ENCODE measurements at places on chromosomes 2 and 18.

DNA sequence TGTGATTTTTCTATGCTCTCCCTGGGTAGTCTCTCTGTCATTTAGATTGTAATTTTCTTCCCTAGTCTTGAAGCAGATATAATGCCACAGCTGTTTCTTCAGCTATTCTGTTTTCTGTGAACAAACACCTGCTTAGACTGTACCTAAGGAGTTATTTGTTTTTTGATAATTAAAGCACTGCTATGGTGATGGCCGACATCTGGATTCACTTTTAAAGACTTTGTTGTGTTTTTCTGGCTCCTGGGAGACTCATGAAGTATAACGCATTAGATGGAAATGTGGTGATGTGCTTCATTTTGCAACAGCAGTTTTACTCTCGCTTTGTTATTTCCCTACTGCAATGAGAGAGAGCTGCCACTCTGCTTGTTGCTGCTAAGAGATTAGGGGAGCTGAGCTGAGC is 15.7 kb upstream of the C2orf69 start:
- no peak for DNase-seq

- DNase-seq, result no peak
Measured at GRCh38 chr18:11887328-11888128, 20.6 kb downstream of the MPPE1 start.

- DNase-seq, result no peak
Measured at GRCh38 chr2:875687-876615, 74.7 kb upstream of the SNTG2 start.

DNA sequence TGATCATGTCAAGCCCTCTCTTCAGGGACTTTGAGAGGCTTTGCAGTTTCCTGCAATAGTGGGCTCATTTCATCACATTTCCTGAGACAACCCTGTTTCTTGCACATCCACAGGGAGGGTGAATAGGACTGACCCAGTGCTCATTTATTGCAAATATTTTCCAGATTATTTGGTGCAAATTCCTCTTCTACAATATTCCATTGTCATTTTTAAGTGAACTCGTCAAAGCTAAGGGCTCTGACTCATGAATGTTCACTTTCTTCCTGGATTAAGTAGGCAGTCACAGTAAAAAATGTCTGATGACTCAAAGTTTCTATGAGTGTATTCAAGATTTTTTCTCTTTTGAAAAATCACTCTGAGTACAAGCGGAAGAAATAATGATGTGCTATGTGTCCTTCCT is 225.5 kb upstream of the GALNT5 start:
- DNase-seq, result no peak

- DNase-seq, result no peak
Measured at GRCh38 chr18:25467226-25467987, 115.4 kb upstream of the ZNF521 start.

- DNase-seq, result no peak
Measured at GRCh38 chr2:3610415-3610814, 15.5 kb downstream of the COLEC11 start.

- DNase-seq, result no peak
Measured at GRCh38 chr2:119305497-119306195, 61.0 kb downstream of the C2orf76 start.
